ENCODE measurements at places on chromosomes 12 and 14.

DNA sequence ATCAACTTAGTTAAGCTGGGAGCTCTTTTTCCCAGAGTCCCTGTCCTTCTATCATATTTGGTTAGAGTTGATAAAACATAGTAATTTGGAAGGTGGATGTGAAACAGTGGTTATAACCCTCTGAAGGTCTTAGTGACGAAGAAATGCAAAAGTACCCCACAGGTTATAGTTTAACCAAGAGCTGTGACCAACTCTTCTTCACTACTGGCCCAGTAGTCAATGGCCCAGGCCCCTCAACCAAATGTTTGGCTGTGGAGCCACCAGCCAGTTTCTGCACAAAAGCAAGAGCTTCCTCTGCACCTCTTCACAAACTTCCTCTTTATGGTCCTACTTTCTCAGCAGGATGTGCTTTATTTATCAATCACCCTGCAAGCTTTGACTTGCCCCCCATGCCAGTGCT lies 132.6 kb downstream of the BMP4 start:
- DNase-seq: no peak

- no peak for DNase-seq
These were observed at the start of gene PTCSC3 for GRCh38 chr14:36176524-36176923. Gene PTCSC3 (minus strand): TSS chr14:36176722.

GRCh38 chr12:1937481-1938224 lies 19.2 kb upstream of the CACNA2D4 start:
- no peak for DNase-seq

GRCh38 chr12:94071258-94071657 lies 77.1 kb upstream of the PLXNC1 start:
- no peak for DNase-seq

DNA sequence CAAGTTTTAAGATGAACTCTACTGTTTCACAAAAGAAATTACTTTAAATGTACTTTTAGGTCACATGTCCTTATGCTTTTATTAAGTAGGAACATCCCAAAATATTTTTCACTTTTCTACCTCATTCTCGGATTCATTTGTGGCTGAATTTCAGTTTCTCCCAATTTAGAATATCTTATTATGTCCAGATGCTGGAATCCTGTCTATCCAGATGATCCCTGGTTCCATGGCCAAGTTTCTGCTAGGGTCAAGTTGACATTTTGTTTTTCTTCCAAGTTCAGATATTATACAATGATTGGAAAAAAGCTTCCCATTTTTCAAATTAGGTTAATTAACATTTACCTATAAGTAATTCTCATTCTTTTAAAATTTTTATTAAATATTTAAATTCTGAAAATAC lies 181.8 kb upstream of the SLC16A7 start:
- no peak for DNase-seq

- DNase-seq: no peak
These were observed 25.5 kb downstream of the ADIPOR2 start for GRCh38 chr12:1716215-1716862.

DNA sequence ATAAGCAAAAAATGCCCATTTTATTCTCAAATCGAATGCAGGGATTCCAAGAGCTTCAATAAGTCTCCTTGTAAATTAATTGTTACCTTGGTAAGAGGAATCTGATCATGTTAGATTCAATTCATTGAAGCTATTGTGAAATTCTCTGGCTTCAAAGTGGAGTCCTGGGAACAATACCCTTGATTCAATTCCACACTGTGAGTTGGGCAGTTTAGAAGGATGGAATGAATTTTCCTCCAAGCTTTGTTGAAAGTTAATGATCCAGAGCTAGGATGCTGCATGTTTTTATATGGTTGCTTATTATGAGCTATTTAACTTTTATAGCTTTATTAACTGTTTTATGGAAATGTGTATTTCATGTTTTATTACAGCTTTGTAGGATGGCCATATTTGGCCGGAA lies 89.9 kb upstream of the IGF1 start:
- DNase-seq: no peak

GRCh38 chr14:39366460-39367386 lies 65.5 kb downstream of the FBXO33 start:
- no peak for DNase-seq

DNA sequence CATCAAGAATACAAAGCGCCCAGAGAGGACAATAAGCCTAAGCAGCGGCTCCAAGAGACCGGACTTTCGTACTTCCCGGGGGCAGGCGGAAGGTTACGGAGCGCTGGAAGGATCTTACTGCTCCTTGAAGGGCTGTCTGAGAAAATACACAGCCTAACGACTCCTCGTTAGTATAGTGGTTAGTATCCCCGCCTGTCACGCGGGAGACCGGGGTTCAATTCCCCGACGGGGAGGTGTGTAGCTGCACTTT lies 12.1 kb upstream of the TMPO start:
- peak; percentile 95 for DNase-seq

DNA sequence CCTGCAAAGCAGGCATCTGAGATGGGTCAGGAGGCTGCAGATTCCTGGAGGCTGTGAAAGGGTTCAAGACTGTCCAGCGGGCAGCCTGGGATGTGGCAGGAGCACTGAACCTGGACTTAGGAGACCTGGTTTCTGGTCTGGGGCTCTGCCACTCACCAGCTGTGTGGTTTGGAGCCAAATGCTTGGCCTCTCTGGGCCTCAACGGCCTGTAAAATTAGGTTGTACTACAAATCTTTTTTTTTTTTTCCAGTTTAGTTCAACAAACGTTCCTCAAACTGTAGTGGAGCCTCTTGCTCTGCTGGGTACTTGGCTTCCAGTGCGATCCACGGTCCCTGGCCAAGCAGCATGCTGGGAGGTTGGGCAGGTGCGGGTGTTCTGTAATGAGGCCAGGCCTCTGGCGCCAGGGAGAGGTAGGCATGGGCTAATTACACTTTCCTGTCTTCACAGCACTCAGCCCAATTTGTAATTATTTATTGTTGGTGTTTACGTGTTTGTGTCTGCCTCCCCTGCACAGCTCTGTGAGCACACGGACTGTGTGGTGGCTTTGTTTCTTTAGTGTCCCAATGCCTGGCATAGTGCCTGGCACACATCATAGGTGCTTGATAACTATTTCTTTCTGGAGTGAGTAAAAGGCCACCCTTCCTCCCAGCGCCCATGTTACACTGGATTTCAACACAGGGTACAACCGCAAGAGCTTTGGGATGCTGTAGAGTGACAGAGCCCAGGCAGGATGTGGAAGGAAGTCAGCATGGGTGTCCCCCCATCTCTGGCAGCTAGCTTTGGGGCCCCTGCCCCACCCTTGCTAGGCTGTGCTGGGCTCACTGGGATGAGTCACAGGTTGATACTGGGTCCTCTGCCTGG lies 5.8 kb upstream of the KRT80 start:
- DNase-seq: no peak

DNA sequence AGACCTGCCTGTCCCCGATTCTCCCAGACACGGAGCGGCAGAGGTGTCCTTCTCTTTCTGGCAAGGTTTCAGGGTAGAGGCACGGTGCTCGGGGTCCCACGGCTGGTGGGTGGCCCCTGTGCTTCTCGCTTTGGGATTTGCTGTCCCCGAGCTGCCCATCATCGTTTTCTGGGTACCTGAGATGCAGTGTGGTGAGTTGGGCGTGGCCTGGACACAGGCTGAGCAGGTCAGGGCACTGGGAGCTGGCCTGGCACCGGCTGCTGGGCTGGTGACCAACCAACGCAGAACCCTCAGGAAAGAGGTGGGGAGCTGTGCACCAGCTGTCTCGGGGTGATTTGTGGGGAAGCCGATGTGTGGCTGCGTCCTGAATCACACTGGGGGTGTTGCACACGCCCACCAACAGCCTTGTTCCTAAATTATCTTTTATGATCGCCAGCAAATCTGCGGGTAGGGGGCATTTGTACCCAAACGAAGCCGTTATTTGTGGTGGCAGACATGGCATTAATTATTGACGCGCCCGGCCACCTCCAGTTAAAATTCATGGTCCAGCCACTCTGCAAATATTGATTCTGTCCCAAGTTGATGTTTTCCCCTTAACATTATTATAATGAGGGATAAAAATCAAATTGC lies 61.0 kb downstream of the KIF26A start:
- DNase-seq: no peak

- DNase-seq: no peak
These were observed 124.4 kb downstream of the MYRFL start for GRCh38 chr12:69949311-69950002.

DNA sequence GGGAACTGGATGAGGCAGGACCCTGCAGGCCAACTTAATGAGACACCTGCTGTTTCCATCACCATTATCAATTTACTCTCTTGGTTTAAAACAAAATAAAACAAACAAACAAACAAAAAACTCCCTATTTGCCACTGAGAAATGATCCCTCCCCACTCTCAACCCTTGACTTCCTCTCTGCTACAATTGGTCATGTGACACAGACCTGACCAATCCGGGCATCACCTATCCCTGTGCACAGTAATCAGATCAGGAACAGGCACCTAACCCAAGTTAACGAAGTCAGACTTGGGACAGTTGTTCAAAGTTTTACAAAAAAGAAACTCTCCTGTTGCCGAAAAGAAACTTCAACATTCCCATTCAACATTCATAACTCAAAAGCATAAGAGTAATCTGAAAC lies 58.4 kb downstream of the NELL2 start:
- DNase-seq: no peak

GRCh38 chr12:5587711-5588121 lies 155.8 kb downstream of the NTF3 start:
- DNase-seq: no peak

DNA sequence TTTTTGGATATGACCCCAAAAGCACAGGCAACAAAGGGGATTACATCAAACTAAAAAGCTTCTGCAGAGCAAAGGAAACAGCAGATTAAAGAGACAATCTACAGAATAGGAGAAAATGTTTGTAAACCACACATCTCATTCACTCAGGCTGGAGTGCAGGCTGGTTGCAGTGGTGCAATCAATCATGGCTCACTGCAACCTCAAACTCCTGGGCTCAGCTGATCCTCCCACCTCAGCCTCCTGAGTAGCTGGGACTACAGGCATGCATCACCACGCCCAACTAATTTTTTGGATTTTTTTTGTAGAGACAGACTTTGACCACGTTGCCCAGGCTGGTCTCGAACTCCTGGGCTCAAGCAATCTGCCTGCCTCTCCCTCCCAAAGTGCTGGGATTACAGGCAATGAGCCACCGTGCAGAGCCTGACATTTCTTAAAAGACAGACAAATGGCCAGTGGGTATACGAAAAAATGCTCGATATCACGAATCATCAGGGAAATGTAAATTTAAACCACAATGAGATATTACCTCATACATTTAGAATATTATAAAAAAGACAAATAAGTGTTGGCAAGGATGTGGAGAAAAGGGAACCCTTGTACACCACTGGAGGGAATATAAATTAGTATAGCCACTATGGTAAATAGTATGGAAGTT lies 9.8 kb downstream of the NCKAP5L start:
- DNase-seq: no peak

- DNase-seq: no peak
These were observed 67.4 kb downstream of the ERC1 start for GRCh38 chr12:1058423-1058822.

DNA sequence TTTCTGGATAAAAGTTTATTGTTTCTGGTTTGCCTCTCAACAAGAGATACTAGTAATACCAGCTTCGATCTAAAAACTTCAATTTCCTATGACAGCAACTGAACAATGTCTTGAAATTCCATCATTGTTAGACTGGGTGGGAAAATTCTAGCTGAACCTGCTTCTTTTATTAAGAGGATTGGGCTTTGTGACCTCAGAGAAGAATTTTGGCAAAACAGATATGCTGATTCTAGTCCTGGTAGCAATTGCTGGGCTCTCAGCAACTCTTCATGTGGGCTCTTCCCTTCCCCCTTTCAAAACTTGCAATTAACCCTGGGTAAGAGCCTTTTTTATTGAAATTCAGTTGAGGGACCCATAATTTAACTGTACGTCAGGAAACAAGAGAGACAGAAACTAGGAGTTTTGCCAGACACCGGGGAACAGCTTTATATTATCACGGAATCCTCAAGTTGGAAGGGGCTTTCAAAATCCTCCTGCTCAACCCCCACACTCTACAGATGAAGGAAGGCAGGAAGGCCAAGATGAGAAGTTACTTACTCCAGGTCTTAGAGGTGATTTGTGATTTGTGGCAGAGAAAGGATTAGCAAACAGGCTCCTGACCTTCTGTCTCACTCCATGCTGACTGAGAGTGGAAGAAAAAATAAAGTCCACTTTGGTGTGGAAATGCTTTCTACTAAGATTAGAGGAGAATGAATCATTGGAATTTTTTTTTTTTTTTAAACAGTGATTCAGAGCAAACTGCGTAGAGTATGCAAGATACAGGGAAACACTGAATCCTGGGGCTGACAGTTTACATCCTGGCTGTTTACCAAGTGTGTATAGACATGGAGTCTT lies 239.0 kb upstream of the ATP2B1 start:
- peak; percentile 36 for DNase-seq

DNA sequence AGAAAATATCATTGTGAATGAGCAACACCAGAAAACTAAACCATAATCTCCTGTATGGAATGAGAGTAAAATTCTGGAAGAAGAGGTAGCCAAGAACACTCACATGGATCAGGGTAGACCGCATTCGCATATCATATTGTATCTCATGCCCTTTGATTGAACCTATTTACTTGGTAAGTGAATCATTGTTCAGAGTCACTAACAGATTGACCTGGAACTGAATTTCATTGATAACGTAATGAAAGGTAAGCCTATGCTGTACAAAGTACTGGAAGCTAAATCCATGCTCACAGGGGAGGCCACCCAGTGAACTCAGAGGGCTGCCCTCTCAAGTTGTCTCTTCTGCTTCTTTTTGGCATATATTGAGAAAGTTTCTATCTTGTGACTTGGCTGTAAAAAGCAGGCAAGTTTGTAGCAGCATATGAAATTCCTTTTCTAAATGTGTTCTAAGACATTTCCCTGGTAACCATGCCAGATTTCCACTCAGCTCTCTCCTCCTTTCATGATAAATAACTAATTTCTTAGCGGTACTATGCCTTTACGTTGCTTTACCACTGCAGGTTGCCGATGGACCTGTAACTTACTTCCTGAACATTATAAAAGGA lies 91.4 kb downstream of the PLCZ1 start:
- no peak for DNase-seq

- DNase-seq: peak; percentile 58
These were observed 187.2 kb upstream of the NEDD1 start for GRCh38 chr12:96719660-96720362.

DNA sequence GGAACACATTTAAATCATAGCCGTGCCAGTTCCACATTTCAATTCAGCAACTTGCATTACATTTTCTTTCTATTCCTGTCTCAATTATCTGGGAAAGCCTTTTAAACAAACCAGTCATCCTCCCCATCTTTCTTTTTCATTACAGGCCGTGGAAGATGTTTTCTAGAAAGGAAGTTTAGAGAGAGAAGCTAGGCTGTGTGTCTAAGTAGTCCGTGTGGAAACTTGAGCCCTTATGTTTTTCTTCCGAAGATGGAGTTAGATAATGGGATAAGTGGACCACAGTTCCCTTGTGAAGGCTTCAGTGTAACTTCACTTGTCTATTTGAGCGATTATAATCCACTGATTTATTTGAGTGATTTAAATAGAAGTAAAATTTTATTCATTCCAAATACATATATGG lies 12.4 kb upstream of the PPM1H start:
- no peak for DNase-seq

DNA sequence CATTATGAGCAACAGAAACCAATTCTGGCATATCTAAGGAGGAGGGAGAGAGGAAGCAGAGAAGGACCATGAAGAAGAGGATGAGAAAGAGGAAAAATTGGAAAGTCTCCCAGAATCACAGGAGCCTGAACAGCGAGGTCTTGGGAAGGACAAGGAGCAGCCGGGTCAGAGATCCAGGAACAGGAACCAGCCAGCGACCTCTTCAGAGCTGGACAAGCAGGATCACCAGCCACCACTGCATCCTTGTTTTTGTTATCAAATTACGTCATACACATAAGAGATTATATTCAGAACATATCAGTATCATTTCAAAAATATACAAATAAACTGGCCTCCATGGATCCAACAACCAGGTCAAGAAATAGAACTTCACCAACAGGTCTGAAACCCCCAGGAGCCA lies 22.1 kb upstream of the BDKRB2 start:
- DNase-seq: no peak

Measured in activated CD4-positive, alpha-beta T cell treated with anti-CD3 and anti-CD28 coated beads, Interleukin-2, Interleukin-6, amounts not matched to agents 100 ng/mL and 50 ng/mL, durations not matched to agents 16 hours and 8 hours (primary cell).